ENCODE measurements at places on chromosomes 11 and 22. TPM values are rescaled to one million over a fixed set of nuclear protein-coding genes. Genes with fewer than 3 reads are reported as not detected.
A peak's percentile ranks its signal among the peaks of the same experiment; 100 is the strongest.

DNA sequence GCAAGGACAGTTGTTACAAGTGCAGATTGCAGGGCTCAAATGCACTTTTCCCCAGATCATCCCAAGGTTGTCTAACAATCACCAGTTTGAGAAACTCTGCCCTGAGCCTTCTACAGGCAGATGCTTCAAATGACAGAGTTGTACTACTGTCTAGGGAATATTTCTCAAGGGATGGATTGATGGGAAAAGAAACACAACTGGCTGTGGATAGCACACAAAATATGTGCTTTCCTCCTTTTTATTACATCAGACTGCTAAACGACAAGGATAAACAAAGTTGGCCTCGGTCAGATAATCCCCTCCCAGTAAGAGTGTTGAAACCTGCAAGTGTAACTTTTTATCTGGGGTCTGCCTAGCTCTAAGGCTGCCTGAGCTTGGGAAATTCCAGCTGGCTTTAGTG, 46.6 kb upstream of the SORL1-AS1 start:
- H3K27ac ChIP-seq: no peak overlapping the region
- H3K4me3 ChIP-seq: no peak overlapping the region
- H3K36me3 ChIP-seq: no peaks in the 10 kb centered on the region

The ARVCF gene
- 31.3 TPM for total RNA-seq

- no peaks in the 10 kb centered on the region for H3K27me3 ChIP-seq
- H3K27ac ChIP-seq: peak overlapping the region; percentile 68
- H3K4me3 ChIP-seq: no peak overlapping the region
- no peaks in the 10 kb centered on the region for H3K36me3 ChIP-seq
- DNase-seq: peak; percentile 50
- H3K4me1 ChIP-seq: peaks cover 23% of the 10 kb centered on the region
Measured at GRCh38 chr11:76185931-76186401, 20.3 kb downstream of the WNT11 start.

The NAV2 gene
- total RNA-seq: 25.2 TPM

- H3K36me3 ChIP-seq: no peaks in the 10 kb centered on the region
- peaks cover 32% of the 10 kb centered on the region for H3K27me3 ChIP-seq
- no peak overlapping the region for H3K4me3 ChIP-seq
- no peaks in the 10 kb centered on the region for H3K4me1 ChIP-seq
Measured at GRCh38 chr11:119612814-119613213, 116.2 kb downstream of the NECTIN1 start.

GRCh38 chr11:10450462-10451425, 4.3 kb upstream of the AMPD3 start:
- H3K27ac ChIP-seq: peak overlapping the region; percentile 1
- no peaks in the 10 kb centered on the region for H3K36me3 ChIP-seq
- peaks cover 25% of the 10 kb centered on the region for H3K27me3 ChIP-seq
- peak; percentile 20 for DNase-seq

DNA sequence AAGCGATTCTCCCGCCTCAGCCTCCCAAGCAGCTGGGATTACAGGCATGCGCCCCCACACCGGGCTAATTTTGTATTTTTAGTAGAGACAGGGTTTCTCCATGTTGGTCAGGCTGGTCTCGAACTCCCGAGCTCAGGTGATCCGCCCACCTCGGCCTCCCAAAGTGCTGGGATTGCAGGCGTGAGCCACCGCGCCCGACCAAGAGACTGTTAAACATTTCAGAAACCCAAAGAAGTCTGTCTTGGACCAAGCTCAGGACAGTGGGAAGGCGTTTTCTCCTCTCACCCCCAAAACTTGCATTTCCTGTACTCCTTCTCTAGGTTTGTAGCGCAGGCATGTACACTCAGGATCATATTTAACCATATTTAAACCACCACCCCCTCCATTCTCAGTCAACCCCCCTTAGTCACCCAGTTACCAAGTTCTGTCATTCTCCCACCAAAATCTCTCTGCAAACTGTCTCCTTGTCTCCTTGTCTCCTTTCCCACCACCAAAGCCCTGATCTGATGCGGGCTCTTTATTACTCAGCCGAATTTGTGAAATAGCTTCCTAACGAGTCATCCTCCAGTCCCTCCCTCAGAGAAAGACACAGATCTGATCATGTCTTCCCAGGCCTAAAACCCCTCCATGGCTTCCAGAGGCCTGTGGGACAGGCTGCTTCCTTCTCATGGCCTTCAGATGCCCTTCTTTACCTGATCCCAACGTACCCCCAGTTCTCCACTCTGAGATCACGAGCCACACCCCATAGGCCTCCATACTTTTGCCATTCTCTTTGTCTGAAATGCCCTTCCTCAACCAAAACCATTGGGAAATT, 29.0 kb upstream of the CREB3L1 start:
- no peaks in the 10 kb centered on the region for H3K27me3 ChIP-seq
- no peak overlapping the region for H3K4me3 ChIP-seq
- no peak overlapping the region for H3K27ac ChIP-seq

GRCh38 chr11:43856993-43857392, 23.6 kb upstream of the ALKBH3 start:
- H3K27ac ChIP-seq: no peak overlapping the region
- no peaks in the 10 kb centered on the region for H3K27me3 ChIP-seq
- no peak overlapping the region for H3K4me3 ChIP-seq

DNA sequence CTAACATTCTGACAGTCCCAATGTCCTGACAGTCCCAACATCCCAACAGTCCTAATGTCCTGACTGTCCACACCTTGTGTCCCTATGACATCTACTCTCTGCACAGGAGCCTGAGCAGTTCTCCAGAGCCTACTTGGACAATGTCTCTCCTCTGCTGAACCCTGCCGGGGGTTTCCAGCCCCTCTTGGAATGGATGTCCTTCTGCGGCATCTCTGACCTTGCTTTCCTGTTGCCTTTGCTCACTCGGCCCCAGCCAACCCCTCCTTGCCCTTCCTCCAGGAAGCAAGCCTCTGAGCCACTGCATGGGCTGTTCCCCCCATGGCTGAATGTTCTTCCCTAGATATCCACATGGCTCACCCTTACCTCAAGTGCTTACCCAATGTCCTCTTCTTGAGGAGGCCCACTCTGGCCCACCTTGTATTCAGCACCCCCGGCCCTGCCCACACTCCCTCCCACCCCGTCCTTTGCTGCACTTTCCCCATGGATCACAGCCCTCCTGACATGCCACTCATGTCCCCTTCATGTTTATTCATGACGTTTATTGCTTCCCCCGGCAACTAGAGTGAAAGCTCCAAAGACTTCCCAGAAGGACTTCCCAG, 59.5 kb downstream of the DHCR7 start:
- H3K27me3 ChIP-seq: no peaks in the 10 kb centered on the region
- no peak overlapping the region for H3K4me3 ChIP-seq
- H3K36me3 ChIP-seq: no peaks in the 10 kb centered on the region

GRCh38 chr11:106031202-106031810, 9.3 kb upstream of the MSANTD4 start:
- H3K36me3 ChIP-seq: no peaks in the 10 kb centered on the region
- H3K27me3 ChIP-seq: no peaks in the 10 kb centered on the region
- H3K4me3 ChIP-seq: no peak overlapping the region
- no peak for DNase-seq

DNA sequence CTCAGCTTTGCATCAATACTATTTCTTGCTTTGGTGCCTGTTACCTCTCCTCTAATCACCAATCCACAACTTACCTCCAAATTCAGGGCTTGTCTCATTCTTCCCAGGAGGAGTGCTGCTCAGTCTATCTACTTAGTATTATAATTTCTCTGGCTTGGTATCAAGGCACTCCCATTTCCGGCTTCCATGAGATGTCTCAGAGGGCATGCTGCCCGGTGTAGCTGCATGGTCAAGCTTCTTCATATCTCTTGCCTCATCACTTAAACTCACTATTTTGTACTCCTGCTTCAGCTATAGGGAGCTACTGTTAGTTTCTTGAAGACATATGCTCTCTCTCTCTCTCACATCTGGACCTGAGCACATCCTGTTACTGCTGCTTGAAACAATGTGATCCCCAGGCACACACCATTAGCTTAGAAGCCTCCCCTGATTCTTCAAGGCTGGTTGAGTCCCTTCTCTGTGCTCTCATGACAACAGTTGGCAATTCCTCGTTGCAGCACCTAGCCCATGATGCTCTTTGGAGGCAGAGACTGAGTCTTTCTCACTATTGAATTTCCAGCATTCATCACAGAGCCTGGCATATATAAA, 182.8 kb upstream of the SYN3 start:
- H3K27ac ChIP-seq: no peak overlapping the region
- no peaks in the 10 kb centered on the region for H3K36me3 ChIP-seq
- H3K4me1 ChIP-seq: no peaks in the 10 kb centered on the region

GRCh38 chr11:100878474-100878873, 191.4 kb downstream of the ARHGAP42 start:
- H3K27me3 ChIP-seq: no peaks in the 10 kb centered on the region
- DNase-seq: peak; percentile 43
- peak overlapping the region; percentile 64 for H3K27ac ChIP-seq
- no peak overlapping the region for H3K4me3 ChIP-seq
- no peaks in the 10 kb centered on the region for H3K36me3 ChIP-seq

DNA sequence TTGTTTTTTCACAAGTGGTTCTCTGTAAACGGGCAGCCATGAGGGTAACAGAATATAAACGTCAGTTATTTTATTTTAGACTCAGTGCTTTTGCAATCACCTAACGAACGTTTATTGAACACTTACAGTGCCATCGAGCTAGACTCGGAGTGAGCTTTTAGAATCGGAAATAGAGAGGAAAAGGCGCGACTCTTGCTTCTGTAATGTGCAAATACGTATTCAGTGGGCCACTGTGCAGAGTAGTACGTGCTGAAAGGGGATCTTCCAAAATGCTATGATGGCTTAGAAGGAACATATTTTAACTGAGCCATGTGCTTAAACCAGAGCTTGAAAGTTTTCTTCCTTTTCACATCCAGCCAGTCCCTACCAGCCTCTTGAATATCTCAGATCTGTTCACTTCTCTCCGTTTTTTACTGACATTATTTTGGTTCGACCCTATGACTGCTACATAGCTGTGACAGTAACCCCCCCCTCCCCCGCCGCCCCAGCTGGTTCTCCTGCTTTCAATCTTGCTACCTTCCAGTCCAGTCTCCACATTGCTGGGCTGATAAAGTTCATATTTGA, 468 bp downstream of the DDIAS start:
- H3K27me3 ChIP-seq: no peaks in the 10 kb centered on the region
- peak overlapping the region; percentile 80 for H3K4me3 ChIP-seq
- H3K27ac ChIP-seq: no peak overlapping the region
- H3K4me1 ChIP-seq: peaks cover 25% of the 10 kb centered on the region
- no peak for DNase-seq

DNA sequence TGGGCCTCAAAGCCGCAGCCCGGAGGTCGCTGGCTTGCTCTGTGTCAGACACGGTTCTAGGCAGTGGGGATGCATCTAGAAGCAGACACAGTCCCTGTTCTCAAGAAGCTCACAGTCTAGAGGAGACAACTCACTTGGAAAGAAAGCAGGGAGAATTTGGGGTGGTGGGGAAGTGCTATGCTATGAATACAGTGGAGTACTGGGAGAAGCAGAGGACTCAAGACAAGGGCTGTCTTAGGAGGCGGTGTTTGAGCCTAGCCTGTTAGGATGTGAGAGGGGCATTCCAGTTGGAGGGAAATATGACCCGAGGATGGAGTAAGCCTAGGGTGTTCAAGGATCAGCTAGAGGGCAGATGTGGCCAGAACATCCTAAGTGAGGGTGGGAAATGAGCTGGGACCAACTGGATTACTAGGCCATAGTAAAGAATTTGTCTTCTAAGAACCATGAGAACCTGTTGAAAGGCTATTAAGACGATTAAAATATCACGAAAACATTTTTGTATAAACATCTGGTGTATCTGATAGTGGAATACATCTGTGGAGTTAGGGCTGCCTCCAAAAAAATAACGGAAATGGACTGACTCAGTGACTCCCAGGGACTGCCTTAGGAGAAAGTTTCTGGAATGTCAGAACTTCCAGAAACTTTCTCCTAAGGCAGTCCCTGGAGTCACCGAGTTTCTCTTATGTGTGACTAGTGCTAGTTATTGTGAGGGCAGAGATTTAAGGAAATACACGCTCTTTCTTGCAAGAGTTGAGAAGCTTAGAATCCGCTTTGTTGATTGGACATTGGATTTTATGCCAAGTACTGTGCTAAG, 1.1 kb upstream of the PITPNB start:
- H3K4me3 ChIP-seq: peak overlapping the region; percentile 91
- DNase-seq: peak; percentile 55
- H3K4me1 ChIP-seq: peaks cover 46% of the 10 kb centered on the region
- no peaks in the 10 kb centered on the region for H3K27me3 ChIP-seq

The OR4C3 gene
- total RNA-seq: not detected

GRCh38 chr22:48315439-48316256, 1512.0 kb downstream of the BRD1 start:
- DNase-seq: no peak
- no peak overlapping the region for H3K27ac ChIP-seq
- H3K4me1 ChIP-seq: no peaks in the 10 kb centered on the region
- no peaks in the 10 kb centered on the region for H3K36me3 ChIP-seq
- H3K27me3 ChIP-seq: peaks cover 26% of the 10 kb centered on the region

DNA sequence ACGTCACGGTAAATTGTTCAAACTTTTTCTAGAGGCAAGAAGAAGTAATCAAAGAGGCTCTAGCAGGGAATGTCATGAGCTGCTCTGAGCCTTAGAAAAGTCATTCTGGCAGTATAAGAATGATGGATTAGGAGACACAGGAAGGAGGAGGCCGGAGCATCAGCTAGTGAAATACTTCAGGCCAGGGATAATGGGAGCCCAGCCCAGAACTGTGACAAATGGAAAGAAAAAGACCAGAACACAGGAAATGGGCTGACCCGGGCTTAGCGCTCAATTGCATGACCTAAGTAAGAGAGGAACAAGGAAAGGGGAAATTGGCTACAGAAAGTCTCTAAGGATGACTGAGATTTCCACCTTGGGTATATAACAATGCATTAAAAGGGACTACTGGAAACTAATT, 108.6 kb downstream of the LARGE1 start:
- no peaks in the 10 kb centered on the region for H3K36me3 ChIP-seq
- DNase-seq: peak; percentile 81
- no peak overlapping the region for H3K4me3 ChIP-seq
- H3K27ac ChIP-seq: peak overlapping the region; percentile 46
- no peaks in the 10 kb centered on the region for H3K27me3 ChIP-seq

GRCh38 chr11:2216400-2217064, 44.9 kb upstream of the TH start:
- H3K36me3 ChIP-seq: no peaks in the 10 kb centered on the region
- no peaks in the 10 kb centered on the region for H3K4me1 ChIP-seq
- no peak overlapping the region for H3K4me3 ChIP-seq
- peaks cover 9% of the 10 kb centered on the region for H3K27me3 ChIP-seq
- H3K27ac ChIP-seq: no peak overlapping the region
- DNase-seq: no peak

- H3K4me1 ChIP-seq: no peaks in the 10 kb centered on the region
- no peak overlapping the region for H3K4me3 ChIP-seq
- no peak overlapping the region for H3K27ac ChIP-seq
- no peak for DNase-seq
- H3K36me3 ChIP-seq: no peaks in the 10 kb centered on the region
Measured at GRCh38 chr11:92685049-92685448, 284.4 kb upstream of the MTNR1B start.

DNA sequence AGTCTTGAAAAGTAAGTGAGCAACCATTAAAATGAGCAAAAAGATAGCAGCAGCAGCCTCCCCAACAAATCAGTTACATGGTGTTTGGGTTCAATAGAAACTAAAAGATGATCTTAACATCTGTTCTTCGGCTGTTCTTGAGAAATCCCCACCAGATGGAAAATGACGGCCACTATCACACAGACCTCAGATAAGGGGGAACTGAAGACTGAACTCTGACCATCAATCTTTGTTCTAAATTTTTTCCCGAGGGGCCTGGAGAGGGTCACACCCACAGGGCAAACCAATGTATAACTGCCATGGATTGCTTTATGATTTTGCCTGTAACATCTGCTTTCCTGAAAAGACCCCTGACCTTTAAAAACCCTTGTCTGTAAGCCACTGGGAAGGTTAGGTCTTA, 624.8 kb upstream of the KIRREL3 start:
- no peak overlapping the region for H3K27ac ChIP-seq
- DNase-seq: no peak
- H3K4me3 ChIP-seq: no peak overlapping the region
- no peaks in the 10 kb centered on the region for H3K36me3 ChIP-seq
- H3K4me1 ChIP-seq: no peaks in the 10 kb centered on the region

Data from heart right ventricle (tissue), 16 donors.